ENCODE measurements at places on chromosomes 13 and 19. TPM values are rescaled to one million over a fixed set of nuclear protein-coding genes. Genes with fewer than 3 reads are reported as not detected.

The DAND5 gene
- total RNA-seq = 0.12 TPM

The ZNF546 gene
- total RNA-seq = 2.4 TPM

The KLK4 gene
- not detected for total RNA-seq

The C19orf73 gene
- 2.4 TPM for total RNA-seq

The TMPRSS9 gene
- total RNA-seq = 0.08 TPM

The FFAR3 gene
- not detected for total RNA-seq

The NPAS1 gene
- 6.7 TPM for total RNA-seq

The RGL3 gene
- total RNA-seq = 3.0 TPM

The PDX1 gene
- total RNA-seq = 0.10 TPM

The ZNF681 gene
- total RNA-seq = not detected

The DCLK1 gene
- total RNA-seq = 0.96 TPM

The KLHL26 gene
- total RNA-seq = 3.7 TPM

The ZIC5 gene
- 2.7 TPM for total RNA-seq

The ZNF701 gene
- 0.11 TPM for total RNA-seq

The WDR62 gene
- total RNA-seq = 19.3 TPM

The MBD3L2 gene
- total RNA-seq = not detected

The SOX1 gene
- not detected for total RNA-seq

The TEX29 gene
- not detected for total RNA-seq

All from A549 treated with Mapracorat at 1 μM for 4 hours (cell line).